ENCODE measurements at places on chromosomes 4 and X. TPM values are rescaled to one million over a fixed set of nuclear protein-coding genes. Genes with fewer than 3 reads are reported as not detected.
A peak's percentile ranks its signal among the peaks of the same experiment; 100 is the strongest.

DNA sequence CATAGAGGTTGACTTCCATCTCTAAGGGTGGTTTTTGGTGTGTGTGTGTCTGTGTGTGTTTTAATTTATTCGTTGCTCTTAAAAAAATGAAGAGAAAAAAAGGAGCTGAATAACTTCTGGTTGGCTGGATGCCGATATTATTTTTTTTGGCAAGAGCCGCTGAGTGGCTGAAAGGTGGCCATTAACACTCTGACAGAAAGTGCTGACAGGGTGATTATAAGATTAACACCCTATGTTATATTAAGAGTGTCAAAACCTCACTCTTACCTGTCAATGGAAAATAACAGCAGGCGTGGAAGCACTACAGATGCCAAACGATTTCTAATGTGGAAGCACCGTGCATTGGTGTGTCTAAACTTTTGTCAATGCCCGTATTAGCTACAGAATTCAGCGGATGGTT is 622.5 kb downstream of the ANKRD50 start:
- DNase-seq: no peak

DNA sequence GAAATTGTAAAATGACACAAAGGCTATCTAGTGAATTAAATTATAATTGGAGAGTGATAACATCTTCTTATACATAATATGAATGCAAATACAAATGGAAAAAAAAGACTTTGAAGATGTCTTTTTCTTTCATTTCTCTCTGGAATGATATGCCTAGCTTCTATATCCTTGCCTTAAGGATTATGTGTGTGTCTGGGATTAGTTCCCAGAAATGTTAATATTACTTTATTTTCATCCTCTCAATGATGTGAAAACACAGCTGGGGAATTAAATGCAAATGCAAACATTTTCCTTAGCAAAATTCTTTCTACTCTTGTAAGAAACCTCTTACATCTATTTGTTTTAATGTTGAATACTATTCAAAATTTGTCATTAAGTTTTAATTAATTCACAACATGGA is 441.9 kb downstream of the FSTL5 start:
- DNase-seq: no peak

GRCh38 chr4:88860586-88860985 is 163.0 kb upstream of the NAP1L5 start:
- no peak for DNase-seq

GRCh38 chrX:119726900-119727555 is 31.4 kb upstream of the SOWAHD start:
- DNase-seq: peak; percentile 48

GRCh38 chr4:102477657-102478056 is 23.5 kb upstream of the NFKB1 start:
- DNase-seq: no peak

- no peak for DNase-seq
Observed at GRCh38 chrX:35670889-35671288, 127.3 kb upstream of the MAGEB16 start.

DNA sequence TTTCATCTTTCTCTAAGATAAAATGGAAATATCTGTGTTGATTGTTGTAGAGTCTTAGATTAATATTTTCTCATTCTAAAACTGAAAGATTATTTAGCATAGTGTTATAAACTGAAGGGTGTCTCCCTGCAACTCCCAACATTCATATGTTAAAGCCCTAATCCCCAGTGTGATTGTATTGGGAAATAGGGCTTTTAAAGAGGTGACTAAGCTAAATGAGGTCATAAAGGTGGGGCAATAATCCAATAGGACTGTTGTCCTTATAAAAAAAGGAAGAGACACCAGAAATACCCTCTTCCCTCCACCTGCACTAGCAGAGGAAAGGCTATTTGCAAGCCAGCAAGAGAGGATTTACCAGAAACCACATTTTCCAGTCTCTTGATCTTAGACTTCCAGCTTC is 1626.4 kb downstream of the C4orf33 start:
- DNase-seq: no peak

- DNase-seq: no peak
Observed at GRCh38 chr4:129490516-129490915, 394.6 kb downstream of the C4orf33 start.

- DNase-seq: no peak
Observed at GRCh38 chr4:165454426-165454825, 75.6 kb downstream of the CPE start.

- no peak for DNase-seq
Observed at GRCh38 chr4:78622253-78622979, 70.8 kb downstream of the ANXA3 start.

The CXCL3 gene
- not detected for total RNA-seq

The TAPT1 gene
- 31.9 TPM for total RNA-seq

The SLC2A9 gene
- total RNA-seq: 1.7 TPM

The IL1RAPL2 gene
- total RNA-seq: not detected
